ENCODE measurements at places on chromosomes 12 and 14.

DNA sequence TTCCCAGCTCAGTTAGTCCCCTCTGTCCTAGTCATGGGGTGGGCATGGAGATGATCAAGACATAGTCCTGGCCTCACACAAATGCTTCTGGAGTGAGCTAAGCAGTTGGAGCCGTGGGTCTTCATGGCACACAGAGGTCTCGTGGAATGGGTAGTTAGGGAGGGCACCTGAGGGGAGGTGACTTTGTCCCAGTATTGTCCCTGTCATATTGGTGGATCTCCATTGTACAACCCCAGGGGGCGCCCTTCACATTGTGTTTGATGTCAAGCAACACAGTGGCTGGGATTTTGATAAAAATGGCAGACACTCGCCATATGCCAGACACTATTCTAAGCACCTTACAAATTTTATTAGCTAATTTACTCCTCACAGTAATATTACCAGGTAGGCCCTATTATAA is 175.4 kb upstream of the LHX5 start:
- DNase-seq, result no peak

DNA sequence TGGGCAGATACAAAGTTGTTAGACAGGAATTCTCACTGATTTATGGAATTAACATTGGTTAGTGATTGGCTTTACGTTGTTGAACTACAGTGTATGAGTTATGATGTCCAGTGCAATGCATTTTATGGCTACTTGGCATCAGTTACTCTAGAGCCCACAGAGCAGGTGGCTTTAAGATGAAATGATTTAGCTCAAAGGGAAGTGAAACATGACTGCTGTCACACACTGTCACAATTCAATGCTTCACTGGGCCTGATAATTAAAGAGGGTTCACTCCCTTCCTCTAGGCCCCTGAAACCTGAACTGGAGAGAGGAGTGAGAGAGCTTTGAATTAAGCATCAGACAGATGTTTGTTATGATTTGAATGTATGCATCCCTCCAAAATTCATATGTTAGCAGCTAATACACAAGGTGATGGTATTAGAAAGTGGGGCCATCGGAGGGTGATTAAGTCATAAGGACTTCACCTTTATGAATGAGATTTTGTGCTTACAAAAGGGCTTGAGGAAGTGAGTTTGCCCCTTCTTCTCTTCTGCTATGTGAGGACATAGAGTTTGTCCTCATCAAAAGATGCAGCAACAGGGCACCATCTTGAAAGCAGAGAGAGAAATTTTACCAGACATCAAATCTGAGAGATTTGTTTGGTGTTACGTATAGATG is 175.8 kb upstream of the GRIN2B start:
- peak; percentile 11 for DNase-seq

- DNase-seq, result no peak
Observed at GRCh38 chr14:29918981-29919380, 8.7 kb downstream of the PRKD1 start.

DNA sequence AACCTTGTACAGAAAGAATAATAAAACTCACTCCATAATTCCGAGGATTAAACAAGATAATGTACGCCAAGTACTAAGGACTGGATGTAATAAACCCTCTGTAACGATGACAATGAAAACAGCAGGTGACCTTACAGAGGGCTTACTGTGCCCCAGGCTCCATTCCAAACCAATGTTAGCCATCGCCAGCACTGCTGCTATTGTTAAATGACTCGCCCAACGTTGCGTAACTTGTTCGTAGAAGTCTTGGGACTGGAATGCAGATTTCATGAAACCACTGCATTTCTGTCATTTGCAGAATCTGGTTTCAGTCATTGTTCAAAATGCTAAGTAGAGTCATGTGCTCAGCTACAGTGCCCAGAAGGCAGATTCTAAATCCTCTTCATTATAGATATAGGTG is 728 bp upstream of the STON2 start:
- no peak for DNase-seq

GRCh38 chr12:91072931-91073330 is 15.1 kb upstream of the KERA start:
- DNase-seq, result no peak

GRCh38 chr12:69534389-69534822 is 50.9 kb upstream of the CCT2 start:
- DNase-seq, result peak; percentile 94

DNA sequence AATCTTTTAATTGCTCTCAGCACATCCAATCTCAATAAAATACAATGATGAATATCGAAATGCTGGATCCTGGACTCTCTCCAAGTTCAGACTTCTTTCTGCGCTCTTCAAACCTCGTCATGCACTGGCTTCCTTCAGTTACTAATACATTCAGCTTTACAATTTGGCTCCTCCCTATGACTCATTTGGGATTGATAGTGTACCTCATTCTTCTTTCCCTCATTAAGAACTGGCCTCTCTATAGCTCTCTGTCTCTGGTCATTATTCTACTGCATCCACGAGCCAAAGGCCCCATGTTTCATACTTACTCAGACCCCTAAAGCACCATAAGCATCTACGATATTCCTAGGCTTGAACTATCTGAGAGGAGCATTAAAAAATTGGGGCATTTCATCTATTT is 4.9 kb downstream of the TSPAN8 start:
- no peak for DNase-seq

- no peak for DNase-seq
Observed at GRCh38 chr14:52458721-52459085, 93.6 kb downstream of the TXNDC16 start.

DNA sequence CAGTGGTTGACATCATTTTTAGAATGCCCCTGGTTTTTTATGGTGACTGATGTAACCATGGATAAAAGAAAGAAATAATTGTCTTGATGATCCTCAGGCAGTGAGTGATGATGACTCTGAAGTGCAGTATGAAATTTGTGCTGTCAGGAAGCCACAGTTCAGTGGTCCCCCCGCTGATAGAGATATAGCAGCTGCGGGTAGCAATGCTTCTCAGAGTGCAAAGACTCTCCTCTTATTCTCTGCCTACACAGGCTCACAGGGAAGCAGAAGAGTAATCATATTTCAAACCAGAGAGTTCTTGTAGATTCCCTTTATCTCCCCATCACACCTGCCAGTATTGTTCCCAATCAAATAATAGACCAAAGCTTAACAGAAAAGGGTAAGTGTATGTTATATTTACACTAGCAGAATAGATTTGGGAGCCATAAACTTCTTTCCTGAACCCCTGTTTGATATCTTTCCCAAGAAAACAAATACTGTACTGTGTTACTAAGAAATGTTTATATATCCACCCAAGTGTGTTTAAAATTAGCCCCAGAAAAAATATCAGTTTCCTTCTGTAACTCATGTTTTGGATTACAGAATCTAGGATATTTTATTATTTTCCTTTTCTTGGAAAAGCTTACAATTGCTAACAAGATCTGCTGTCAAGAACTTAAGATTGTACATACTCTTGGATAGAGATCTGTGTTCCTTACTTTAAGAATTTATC is 1817.4 kb upstream of the FLRT2 start:
- DNase-seq, result no peak

DNA sequence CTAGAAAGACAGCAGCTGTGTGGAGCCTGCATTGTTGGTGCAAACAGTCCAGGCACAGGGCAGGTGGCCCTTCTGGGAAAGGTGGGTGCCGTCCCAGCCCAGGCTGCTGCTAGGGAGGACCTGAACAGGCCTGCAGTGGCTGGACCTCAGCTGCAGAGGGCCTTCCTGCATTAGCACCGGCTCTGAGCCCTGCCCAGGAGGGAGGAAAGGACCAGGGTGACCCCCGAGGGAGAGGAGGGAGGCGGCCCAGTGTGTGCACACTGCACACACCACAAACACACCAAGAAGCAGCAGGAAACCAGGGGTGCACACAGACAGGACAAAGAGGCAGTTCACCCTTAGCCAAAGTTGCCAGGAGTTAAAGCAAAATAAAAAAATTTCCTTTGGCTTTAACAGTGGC is 8.0 kb upstream of the PGAM5 start:
- no peak for DNase-seq

- DNase-seq, result no peak
Observed at GRCh38 chr14:91289464-91289863, 45.0 kb upstream of the GPR68 start.

DNA sequence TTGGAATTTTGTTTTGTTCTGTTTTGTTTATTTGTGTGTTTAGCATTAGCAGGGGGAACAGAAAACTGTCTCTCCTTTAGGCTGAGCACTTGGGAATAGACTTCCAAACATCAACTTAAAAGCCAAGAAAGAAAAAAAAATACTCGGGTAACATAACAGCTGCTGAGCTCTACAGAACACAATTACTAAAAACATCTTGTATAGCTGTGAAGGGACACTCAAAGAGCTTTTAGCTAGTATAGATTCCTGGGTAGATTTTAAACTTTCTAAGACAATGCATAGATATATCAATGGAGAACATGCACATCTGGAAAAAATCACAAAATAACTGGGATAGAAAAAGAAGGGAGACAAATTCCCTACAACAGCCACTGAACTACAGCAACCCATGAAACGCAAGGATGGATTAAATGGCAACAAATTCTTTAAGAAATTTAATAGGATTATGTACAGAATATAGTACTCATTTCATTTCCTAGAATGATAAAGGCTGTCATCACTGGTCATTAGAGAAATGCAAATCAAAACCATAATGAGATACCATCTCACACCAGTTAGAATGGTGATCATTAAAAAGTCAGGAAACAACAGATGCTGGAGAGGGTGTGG is 174.3 kb upstream of the KRR1 start:
- no peak for DNase-seq

DNA sequence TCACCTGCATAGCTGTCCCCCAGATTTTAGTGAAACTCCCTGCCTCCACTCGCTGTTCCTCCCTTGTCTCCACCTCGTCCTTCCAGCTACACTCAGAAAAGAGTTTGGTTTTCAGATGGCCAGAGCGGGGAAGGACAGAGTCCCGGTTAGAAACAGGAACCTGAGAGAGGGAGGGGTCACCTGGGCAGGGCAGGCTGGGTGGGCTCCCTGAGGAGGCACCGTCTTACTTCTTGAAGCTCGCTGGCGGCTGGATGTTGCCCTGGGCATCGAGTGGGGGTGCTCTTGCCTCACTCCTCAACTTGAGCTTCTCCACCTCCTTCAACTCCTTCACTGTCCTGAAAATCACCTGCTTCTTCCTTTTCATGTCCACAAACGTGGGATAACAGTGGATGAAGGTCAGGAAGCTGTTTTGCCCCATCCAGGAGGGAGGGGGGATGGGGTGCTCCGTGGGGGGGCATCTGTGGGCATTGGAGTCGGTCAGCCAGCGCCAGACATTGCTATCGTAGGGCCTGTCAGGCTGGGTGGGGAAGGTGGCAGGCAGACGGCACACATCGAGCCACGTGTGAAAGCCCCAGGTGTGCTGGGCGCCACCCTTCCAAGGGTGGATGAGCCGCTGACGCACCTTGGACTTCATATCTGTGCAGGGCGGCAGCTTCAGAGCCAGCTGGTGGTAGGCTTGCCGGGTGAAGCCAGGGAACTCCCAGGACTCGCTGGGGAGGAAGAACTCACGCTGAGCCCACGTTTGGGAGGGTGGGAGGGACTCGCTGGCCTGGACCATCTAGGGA is 2.0 kb downstream of the TEX52 start:
- DNase-seq, result no peak

- DNase-seq, result no peak
Observed at GRCh38 chr14:33019346-33019745, 80.7 kb downstream of the NPAS3 start.

GRCh38 chr12:45458854-45459807 is 243.2 kb downstream of the ANO6 start:
- DNase-seq, result no peak

DNA sequence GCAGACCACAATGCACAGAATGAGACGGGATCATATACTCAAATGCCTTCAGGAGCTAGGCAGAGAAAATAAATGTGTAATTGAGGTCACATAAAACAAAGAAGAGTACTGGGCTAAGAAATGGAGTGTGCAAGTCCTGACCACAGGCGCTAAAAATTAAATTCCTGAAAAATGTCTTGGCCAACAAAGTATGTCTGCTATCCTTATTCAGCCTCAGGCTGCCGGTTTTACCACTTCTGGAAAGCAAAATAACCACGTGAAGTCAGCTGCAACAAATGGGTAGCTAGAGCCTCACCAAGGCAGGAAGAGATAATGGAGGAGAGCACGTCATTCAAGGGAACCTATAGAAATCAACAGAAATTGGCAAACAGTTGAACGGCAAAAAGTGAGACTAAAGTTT is 3.1 kb downstream of the PYGL start:
- no peak for DNase-seq

- no peak for DNase-seq
Observed at GRCh38 chr14:89085231-89085731, 260.8 kb downstream of the TTC8 start.

- DNase-seq, result peak; percentile 25
Observed at GRCh38 chr12:60494244-60494643, 898.4 kb downstream of the SLC16A7 start.

GRCh38 chr12:123229051-123229450 is 3.9 kb downstream of the MPHOSPH9 start:
- peak; percentile 8 for DNase-seq

Data from MM.1S (cell line).